ENCODE measurements at places on chromosomes 2 and 18.
A peak's percentile ranks its signal among the peaks of the same experiment; 100 is the strongest.

DNA sequence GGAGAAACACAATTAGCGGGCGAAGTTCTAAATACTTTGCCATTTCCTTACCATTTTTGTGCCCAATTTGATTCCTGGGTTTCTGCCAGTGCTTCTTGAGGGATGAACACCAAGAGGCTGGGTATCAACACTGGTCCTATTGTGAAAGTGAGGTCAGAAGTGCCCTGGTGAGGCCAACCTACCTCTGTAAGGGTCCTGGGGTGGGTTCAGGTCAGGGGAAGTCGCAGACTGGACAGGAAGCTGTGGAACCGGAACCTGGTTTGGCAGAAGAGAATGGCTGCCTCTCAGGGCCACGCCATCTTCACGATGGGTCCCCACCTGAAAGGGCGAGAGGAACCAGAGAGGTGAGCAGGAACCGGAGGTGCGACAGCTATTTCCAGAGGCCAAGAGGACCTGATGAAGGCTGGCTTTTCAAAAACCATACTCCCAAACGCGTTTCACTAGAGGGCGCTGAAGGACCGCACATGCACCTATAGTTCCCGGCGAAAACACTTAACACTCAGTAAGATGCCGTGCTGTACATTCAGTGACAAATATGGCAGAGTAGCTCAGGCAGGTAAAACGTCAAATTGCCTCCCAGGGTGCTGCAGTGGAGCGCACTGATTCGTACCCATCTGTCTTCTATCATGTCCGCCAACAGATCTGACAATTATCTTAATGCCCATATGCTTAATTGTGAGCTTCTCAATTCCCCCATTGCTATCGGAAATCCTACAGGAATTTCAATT is 275.3 kb upstream of the CCDC68 start:
- DNase-seq, result peak; percentile 81

DNA sequence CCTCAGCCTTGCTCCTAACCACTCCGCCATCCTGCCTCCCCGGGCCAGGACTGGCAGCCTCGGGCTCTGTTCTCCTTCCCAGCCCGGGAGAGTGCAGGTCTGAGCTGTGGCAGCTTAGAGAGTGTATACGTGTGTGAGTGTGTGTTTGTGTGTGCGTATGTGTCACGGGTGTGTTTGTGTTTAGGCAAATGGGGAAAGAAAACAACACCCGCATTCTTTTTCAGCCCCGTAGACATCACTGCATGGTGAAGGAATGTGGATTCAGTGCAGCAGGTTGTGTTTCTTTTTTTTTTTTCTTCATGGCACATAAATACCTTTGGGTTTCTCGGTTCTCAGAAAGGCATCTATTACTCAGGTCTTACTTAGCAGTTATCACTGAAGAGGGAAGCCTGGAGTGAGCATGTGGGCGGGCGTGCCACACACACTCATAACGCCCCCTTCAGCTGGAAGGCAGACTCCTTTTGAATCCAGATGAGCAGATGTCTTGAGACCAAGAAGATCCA is 44.2 kb downstream of the GLI2 start:
- peak; percentile 80 for DNase-seq

GRCh38 chr2:232593982-232594381 is 39.4 kb upstream of the EFHD1 start:
- DNase-seq, result no peak

GRCh38 chr2:240269380-240269779 is 128.9 kb upstream of the OTOS start:
- DNase-seq, result no peak

- peak; percentile 66 for DNase-seq
These were observed 1.1 kb upstream of the NAPG start for GRCh38 chr18:10524507-10525370.

DNA sequence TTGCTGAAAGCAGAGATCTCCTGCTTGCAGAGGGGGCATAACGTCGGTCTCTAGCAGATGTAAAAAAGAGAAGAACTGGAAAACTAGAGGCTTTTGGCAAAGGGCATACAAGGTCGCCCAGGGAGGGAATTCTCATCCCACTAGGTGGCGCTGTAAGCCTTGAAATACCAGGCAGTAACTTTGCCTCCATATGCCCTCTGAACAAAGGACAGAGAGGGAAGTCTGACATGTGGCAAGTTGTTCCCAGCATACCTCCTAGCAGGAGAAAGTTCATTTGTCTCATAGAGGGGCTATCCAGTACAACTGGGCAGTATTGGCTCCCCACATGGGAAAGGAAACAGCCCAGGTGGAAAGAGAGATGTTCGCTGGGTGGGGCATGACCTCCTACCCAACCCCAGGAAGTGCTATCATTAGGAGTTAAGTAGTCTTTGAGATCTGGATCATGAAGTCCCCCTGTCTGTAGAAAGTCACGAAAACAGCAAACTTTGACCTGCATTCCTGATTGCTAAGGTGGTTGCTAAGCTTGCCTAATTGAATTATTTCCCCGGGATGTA is 39.9 kb downstream of the STK17B start:
- DNase-seq, result peak; percentile 22

GRCh38 chr2:240394549-240394948 is 40.9 kb upstream of the GPC1 start:
- DNase-seq, result no peak

DNA sequence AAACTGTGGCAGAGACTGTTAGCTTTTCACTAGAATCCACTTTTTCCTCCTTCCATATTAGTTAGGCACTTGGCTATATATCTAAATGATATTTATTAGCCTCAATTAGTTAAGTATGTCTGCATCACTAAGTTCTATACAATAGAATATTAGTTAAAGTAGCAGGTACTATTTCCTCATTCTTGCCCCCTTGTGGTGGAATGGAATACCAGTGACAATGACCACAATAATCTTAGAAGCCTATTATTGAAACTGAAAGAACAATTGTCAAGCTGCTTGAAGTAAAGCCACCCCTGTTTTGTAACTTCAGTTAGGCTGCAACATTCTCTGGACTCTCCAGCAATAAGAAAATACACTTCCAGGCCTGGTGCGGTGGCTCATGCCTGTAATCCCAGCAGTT is 476.3 kb upstream of the VWC2L start:
- peak; percentile 1 for DNase-seq

DNA sequence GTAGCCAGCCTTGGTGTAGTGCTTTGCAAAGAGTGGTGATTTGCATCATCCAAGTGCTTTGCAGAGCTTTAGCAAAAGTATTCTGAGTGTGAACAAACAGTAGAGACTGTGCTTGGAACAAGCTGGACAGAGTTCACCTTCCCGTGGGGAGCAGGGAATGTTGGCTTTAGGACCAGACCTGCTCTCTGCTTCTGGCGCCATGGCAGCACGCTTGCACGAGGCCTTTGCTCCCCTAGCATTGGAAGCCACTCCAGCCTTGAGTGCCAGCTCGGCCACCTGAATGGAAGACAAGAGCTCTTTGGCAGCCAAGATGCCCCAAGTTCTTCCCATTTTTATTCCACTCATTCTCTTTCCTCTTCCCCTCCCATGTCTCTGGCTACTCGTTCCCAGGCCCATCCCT is 250.8 kb upstream of the OSR1 start:
- no peak for DNase-seq

DNA sequence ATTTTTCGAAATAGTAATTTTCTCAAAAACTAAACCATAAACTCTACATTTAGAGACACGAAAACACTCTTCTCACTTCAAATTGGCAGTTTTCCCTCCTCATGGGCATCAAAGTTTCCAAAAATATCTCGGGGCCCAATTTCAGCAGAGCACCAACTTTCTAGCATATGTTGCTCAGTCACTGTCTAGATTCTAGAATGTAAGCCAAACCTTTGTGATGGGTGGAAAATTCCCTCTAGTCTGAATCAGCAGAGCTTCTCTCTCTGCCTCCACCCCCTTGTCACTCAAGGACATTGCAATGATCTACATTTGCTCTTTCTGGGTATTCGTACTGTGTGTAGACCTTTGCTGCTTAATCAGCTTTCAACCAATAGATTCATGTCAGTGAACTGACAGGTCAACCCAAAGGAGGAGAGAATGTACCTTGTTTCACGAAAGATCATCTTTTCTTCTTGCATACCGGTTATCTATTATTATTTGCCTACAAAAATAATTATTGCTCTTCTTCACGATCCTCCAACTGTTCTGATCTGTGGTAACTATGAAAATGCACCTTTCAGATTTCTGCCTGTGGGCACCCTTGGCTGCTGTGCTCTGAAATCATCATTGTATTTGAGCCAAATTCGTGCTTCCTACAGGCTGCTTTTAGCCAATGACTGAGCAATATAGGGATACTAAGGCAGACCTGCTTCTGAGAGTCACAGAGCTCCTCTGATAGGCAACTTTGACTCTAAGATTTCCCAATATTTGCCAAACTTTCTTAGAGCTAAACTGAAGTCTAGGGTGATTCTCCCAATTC is 38.7 kb upstream of the GLS start:
- DNase-seq, result peak; percentile 74
